ENCODE measurements at places on chromosomes 11 and 22.
A peak's percentile ranks its signal among the peaks of the same experiment; 100 is the strongest.

DNA sequence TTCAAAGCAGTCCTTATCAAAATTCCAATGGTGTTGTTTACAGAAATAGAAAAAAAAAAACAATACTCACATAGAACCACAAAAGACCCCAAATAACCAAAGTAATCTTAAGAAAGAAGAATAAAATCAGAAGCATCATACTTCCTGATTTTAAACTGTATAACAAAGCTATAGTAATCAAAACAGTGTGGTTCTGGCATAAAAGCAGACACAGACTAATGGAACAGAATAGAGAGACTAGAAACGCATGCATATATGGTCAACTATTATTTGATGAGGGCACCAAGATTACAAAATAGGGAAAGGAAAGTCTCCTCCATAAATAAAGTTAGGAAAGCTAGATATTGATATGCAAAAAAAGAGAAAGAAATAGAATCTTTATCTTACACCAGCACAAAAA, 120.1 kb upstream of the TEAD1 start:
- no peak for DNase-seq

DNA sequence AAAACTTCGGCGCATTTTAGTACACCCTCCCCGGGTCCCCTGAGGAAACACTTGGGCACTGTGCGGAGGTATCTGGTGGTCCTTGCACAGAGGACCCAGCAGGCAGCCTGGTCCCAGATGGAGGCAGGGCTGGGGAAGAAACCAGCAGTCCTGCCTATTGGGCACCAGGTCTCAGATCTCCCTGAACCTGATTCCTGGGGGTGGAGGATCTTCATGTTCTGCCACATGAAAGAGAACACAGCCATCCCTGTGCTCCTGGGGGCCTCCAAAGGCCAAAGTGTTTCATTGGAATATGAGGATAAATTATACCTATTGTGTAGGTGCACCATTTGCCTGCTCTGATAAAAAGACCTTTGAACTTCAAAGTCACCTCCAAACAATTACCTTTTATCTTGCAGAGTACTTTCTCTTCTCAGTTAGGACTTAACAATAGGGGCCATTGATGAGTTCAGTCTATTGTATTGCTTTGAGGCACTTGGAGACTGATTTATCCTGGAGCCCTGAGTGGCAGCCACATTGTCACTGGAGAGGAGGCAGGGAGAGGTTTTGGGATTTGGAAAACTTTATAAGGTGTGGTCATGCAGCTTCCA, 1.8 kb downstream of the RCN1 start:
- no peak for DNase-seq

DNA sequence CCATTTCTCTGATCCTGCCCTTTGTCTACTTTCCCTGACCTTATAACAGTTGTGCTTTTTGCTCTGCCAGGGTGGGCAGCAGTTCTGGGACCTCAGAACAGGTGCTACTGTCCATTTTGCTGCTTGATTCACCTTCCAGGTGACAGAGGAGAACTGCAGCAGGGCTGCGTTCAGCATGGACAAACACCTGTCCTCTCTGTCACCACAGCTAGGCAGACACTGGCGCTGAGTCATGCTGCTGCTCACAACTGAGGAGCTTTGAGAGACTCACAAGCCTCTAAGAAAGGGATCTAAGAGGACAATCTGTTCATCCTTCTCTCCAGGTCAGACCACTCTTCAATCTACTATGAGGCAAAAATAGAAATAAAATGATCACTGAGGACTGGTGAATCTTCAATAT, 1144.5 kb upstream of the CCDC90B start:
- DNase-seq = no peak

GRCh38 chr22:17913801-17914347, 110.5 kb downstream of the MICAL3 start:
- DNase-seq = no peak

GRCh38 chr11:72751116-72752087, 806 bp downstream of the ARAP1 start:
- no peak for DNase-seq

DNA sequence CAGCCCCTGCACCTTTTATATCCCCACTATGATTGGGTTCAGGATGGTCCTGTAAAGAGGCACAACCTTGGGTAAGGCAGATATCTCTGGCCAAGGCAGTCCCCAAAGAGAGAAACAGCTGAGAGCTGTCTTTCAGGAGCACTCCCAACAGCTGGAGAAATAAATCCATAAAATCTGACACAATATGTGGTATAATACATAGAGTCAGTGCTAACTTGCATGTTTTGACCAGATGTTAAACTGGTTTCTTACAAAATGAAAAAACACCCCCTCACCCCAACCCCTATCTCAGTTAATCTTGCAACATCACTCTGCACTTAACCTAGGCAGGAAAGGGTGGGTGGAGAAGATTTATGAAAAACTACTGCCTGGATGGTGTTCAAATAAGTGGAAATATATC, 44.0 kb upstream of the C11orf87 start:
- no peak for DNase-seq

GRCh38 chr11:68447015-68447801, 13.3 kb upstream of the PPP6R3 start:
- no peak for DNase-seq

GRCh38 chr11:126352934-126353801, 2.3 kb upstream of the ST3GAL4 start:
- DNase-seq = no peak

DNA sequence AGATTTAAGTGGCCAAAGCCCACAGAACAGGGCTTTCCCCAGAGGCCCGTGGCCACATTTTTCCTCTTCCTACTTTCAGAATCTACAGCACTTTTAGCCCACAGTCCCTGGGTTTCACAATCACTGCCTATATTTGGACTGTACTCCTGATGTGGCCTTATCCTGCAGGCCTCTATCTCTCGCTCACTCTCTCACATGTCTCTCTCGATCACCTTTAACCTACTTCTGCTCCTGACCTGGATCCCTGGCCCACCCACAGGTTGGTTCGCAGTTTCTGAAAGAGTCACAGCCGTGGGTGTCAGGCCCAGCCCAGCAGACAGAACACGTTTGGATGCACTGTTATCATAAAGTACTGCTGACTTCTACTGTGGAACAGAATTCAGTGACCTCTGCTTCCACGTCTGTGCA, 55.5 kb downstream of the LARGE1 start:
- DNase-seq = no peak

- no peak for DNase-seq
Measured at GRCh38 chr11:43567396-43567975, 113.1 kb upstream of the HSD17B12 start.

GRCh38 chr11:35267504-35267903, 128.5 kb downstream of the CD44 start:
- DNase-seq = no peak

DNA sequence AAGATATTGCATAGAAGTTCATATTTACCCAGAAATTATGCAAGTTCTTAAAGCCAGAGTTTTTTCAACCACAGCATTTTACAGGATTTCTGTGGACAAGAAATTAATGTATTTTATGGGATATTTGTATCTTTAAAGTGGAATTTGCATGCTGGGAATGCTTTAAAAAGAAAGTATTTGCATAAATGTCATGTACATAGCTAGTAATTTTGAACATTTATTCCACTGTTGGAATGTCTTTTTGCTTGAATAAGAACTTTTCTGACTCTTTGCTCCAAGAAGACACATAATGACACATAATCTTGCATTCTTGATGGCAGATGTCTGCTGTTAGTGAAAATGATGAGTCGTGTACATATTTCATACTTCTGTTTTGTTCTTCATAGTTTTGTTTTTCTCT, 66.6 kb downstream of the ATXN10 start:
- DNase-seq = peak; percentile 21

- no peak for DNase-seq
Measured at GRCh38 chr11:57410287-57410686, 16.6 kb downstream of the SLC43A3 start.

DNA sequence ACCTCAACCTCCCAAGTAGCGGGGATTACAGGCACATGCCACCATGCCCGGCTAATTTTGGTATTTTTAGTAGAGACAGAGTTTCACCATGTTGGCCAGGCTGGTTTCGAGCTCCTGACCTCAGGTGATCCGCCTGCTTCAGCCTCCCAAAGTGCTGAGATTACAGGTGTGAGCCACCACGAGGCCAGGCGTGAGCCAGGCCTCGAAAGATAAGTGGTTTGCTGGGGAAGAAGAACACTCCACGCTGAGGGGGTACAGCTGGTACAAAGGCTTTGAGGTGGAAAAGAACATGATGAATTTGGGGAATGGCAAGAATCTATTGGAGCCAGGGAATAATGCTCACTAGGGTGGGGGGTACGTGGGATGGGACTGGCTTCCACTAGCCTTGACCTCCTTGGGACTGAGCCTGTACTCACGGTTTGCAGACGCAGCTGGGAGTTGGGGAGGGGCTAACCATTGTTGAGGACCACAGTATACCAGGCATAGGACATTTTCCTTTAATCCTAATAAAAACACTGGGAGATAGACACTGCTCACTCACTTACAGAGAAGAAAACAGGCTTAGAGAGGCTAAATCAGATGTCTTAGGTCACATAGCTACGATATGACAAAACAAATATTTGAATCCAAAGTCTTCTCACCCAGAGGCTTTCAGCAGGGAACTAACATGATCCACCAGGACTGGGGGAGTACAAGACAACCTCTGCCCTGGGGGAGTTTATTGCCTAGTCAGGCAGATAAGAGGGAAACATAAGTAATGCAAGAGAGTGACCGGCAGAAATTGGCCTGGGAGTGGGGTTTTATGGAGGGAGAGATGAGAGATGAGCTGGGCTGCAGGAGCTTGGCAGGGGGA, 4.9 kb downstream of the SLCO2B1 start:
- no peak for DNase-seq
